Left ventricle myocardium inferior (tissue), 1 donor: ENCODE measurements at places on chromosomes 12 and 14. TPM values are rescaled to one million over a fixed set of nuclear protein-coding genes. Genes with fewer than 3 reads are reported as not detected.

SLCO1C1 gene
- 1.1 TPM for total RNA-seq

- DNase-seq = no peak
These were observed 201.9 kb downstream of the FOXN3 start for GRCh38 chr14:89215114-89215513.

DNA sequence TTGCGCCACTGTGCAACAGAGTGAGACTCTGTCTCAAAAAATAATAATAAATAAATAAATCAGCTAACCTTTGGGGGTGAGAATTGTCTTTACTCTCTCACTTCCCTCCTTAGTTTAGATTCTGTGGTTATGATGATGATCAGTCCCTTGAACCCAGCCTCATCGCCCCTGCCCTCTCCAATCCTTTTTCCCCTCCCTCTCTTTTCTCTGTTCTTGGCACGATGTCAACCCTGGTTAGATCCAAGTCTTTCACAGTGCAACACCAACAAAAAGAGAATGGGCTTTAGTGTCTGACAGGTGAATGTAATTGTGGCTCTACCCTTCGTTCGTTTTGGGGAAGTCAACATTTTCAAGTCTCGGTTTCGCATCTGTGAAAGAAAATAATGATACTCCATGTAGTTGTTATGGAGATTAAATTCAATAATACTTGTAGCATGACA, 59.0 kb downstream of the NTN4 start:
- DNase-seq = no peak

- DNase-seq = no peak
These were observed 8.1 kb downstream of the VAMP1 start for GRCh38 chr12:6462234-6462995.

CLEC4C gene
- total RNA-seq = not detected

ALG10B gene
- 4.8 TPM for total RNA-seq

DNA sequence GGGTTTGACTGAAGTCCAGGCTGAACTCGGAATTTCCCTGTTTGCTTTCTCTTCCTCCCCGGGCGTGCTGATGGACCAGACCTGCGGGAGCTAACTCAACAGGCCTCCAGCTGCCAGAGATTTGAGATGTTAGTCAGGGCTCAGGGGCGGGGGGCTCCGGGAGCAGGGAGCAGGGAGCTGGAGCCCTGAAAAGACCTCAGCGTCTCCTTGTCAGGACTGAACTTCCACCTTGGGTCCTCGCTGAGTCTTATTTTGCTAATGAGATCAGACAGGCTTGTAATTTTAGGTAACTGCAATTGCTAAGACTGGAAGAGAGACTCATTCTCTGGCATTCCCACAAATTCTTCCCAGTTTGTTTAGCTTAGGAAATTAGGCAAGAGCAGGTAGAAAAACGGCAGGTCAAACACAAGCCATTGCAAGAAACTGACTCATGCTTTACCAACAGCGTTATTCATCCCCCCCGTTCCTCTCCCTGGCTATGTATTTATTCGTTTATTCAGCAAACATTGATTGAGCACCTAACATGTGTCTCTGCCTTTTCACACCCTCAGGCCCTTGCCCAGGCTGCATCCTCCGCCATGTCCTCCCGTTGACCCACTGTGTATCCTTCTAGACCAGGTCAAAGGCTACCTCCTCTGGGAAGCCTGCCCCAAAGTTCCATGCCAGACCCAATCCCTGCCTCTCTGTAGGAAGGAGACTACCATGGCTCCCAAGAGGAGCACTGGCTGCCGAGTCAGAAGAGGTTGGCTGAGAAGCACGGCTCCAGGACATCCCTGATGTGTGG, 80.4 kb upstream of the DIO3 start:
- no peak for DNase-seq

SLC2A3 gene
- 13.7 TPM for total RNA-seq

DNA sequence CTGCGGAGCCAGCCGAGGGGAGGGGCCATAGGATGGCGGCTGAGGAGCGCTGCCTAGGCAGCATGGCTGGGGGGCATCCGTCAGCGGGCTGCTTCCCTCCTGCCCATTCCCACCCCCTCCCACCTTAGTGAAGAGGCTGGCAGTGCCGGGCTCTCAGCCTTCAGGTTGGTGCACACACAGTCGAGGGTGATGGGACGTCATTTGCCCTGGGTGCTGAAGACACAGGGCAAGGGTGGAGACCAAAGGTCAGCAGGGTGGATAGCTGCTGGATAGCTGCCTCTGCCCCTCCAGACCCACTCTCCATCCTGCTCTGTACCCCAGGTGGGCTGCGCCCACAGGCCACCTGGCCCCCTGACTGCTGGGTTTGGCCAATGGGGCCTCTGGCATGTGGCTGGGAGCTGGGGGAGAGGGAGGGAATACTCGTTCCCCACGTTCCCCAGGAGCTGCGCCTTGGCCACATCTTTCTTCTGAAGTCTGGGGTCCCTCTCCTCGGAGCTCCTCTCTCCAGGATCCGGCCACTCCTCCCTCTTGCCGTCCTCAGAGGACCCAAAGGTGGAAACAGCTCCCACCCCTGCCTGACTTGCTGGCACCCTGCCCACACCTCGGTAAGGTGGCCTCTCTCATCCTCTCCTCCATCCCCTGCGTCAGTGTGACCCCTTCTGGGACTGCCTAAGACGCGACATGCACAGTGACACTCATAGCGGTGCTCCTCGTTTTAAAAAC, 11.2 kb upstream of the CDC42BPB start:
- no peak for DNase-seq

FGD6 gene
- 26.3 TPM for total RNA-seq

DNA sequence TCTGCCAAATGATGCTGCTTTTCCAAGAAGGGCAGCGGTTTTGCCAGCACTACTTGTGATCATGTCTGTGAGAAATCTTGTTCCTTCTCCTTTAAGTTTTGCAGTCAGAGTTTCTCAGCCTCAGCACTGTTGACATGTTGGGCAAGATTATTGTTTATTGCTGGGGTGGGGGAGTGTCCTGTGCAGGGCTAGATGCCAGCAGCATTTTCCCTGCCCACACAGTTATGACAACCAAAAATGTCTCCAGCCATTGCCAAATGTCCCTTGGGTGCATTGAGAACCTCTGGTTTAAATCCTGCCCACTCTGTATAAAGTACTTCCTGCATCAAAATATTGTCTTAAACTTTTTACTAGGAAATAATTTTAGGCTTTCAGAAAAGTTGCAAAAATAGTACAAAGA, 20.0 kb downstream of the TMEM132C start:
- no peak for DNase-seq

DNA sequence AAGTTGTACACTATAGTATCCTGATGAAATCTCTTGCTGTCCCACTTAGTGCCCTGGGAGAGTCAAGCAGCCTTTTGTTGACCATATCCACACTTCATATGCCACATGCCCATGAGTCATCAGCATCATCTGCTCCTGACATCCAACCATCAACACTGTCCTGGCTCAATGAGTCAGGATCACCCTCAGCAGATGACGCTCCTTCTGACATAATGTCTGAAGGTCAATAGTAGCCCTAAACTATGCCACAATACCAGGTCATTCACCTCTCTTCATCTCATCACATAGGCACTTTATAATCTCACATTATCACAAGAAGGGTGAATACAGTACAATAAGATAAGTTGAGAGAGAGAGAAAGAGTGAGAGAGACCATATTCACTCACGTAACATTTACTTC, 369.0 kb upstream of the FAR2 start:
- no peak for DNase-seq

ASB2 gene
- 251 TPM for total RNA-seq

DPPA3 gene
- not detected for total RNA-seq

DNA sequence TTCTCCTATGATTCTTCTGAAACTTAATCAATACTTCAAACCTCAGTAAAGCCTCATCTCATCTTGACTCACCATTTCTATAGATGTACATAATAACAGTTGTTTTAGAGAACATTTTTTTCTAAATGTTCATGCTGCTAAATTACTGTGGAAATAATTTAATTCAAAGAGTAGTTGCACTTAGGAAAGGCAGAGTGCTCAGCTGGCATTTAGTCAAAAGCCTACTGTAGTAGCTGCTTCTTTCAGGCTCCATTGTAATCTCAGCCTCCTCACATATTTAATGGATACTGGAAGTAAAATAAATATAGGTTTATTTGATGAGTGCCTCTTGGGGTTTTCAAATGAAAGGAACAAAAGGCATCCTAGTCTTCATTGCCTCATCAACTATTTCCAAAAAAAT, 325.0 kb downstream of the CCER1 start:
- DNase-seq = no peak

DNA sequence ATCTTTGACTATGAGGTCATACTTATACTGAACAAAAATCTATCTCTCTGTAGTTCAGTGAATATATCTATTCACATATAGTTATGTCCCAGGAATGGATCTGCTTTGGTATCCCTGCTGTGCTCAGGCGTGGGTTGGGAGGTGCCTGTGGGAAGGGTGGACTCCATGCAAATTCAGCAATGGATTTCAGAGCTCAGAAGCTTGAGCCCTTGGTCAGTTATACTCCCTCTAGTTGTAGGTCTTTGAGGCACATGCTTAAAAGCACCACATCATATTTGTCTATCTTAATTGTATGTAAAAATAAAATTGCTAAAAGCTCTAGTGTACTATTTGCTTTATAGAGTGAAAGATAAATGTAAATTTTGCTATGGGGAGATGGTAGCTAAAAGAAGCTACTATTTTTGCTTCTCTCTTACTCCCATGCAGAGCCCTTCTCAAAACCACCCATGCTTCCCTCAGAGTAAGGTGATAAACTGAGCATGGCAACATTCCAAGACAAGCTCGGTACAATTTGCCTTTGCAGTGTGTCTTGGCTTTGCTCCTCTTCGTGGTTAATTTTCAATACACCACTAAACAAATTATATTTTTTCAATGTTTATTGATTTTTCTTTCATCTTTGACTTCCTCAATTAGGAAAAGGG, 54.9 kb downstream of the SLC16A7 start:
- no peak for DNase-seq

DNA sequence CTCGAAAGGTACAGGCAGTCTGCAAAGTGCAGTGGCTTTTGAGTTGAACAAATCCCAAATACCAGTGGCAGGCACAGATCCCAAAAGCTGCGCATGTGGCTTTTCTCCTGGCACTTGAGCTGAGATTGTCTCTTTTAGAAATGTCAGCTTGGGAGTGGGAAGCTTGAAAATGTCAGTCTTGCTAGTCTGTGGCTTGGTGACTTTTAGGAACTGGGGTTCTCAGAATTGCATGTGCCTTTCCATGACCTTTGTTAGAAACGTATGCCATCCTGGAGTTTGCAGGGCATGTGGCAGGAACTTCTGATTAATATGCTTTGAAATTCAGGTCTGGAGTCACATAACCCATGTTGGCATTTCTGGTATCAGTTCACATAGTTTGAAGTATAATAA, 182.1 kb downstream of the CHST11 start:
- no peak for DNase-seq
